ENCODE measurements at places on chromosomes 2 and 18.

GRCh38 chr2:218964041-218964771 lies 4.7 kb downstream of the CDK5R2 start:
- DNase-seq: no peak

GRCh38 chr2:192098814-192099491 lies 95.8 kb downstream of the TMEFF2 start:
- no peak for DNase-seq

DNA sequence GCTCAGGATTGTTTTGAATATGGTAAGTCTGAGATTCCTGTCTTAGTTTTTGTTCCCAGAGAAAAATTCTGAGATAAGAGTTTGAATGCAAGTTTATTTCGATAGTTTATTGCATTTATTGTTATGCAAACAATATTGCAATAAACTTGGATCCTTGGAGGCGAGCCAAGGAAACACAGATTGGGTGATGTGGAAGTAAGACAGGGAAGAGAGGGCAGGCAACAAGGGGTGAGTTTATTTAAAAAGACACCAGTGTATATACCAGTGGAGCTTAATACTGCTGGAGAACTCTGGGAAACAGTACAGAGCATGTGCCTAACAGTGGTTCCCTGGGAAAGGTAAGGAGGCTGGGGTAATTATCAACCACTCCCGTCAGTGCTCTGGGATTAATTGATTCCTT lies 87.5 kb upstream of the NEDD4L start:
- DNase-seq: no peak

DNA sequence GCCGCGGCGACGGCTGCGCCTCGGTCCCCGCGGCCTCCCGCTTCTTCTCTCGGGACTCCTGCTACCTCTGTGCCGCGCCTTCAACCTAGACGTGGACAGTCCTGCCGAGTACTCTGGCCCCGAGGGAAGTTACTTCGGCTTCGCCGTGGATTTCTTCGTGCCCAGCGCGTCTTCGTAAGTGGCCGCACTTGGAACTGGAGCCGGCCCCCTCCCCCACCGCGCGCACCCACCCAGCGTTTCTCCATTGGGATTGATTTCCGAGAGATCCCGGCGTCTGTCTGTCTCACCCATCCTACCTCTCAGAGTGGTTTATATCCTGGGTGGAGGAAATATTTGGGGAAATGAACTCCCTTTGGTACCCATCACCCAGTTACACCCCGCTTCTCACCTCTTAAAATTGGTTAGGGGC lies 498 bp downstream of the ITGAV start:
- peak; percentile 61 for DNase-seq

- DNase-seq: no peak
Measured at GRCh38 chr18:23934252-23934651, 80.3 kb upstream of the TTC39C start.

Data from head of caudate nucleus (tissue), 42 donors.